Nasal cavity respiratory epithelium epithelial cell of viscerocranial mucosa (primary cell): ENCODE measurements at places on chromosomes 16 and 17. TPM values are rescaled to one million over a fixed set of nuclear protein-coding genes. Genes with fewer than 3 reads are reported as not detected.

Gene MMP25
- total RNA-seq: 0.21 and 0.34 TPM in 2 replicates

Gene CA4
- not detected in 2 replicates for total RNA-seq

Gene MRPL12
- total RNA-seq: 14.0 and 15.7 TPM in 2 replicates

Gene CTDNEP1
- total RNA-seq: 26.3 and 49.0 TPM in 2 replicates
